ENCODE measurements at places on chromosomes 4 and X. TPM values are rescaled to one million over a fixed set of nuclear protein-coding genes. Genes with fewer than 3 reads are reported as not detected.
A peak's percentile ranks its signal among the peaks of the same experiment; 100 is the strongest.

- DNase-seq: no peak
Observed at GRCh38 chrX:13371186-13371585, 51.3 kb upstream of the ATXN3L start.

DNA sequence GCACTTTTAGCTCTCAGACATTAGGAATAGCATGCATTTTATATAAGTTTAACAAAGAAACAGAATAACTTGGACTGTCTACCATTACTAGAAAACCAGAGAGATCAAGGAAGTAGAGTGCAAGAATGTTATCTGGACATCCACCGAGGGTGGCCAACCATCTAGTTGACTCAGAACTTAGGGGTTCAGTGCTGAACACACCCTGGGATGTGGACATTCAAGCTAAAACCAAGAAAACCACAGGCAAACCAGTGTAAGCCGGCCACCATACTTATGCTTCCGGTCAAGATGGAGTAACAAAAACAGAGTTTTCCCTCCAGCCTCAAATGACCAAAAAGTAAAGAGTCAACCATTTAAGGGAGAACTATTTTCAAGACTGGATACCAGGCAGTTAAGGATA is 181.4 kb upstream of the MXRA5 start:
- DNase-seq: peak; percentile 7

DNA sequence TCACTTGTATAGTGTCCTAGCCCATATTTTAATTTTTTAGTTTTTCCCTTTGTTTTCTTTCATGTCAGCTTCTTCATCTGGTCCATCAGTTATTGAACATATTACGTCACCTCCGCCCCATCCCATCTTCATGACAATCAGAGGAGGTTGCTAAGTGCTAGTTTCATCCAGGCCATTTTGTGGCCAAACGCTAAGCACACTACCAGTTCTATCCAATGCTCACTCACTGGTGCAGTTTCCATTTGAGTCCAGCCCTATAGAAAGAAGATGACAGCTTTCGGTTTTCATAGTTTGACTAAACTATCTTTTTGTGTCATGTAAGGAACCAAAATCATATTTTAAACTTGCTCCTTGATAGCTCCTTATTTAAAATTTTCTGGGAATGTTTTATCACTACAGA is 304.2 kb downstream of the TENM3 start:
- DNase-seq: no peak

- peak; percentile 7 for DNase-seq
Observed at GRCh38 chr4:82578935-82579334, 17.1 kb upstream of the TMEM150C start.

DNA sequence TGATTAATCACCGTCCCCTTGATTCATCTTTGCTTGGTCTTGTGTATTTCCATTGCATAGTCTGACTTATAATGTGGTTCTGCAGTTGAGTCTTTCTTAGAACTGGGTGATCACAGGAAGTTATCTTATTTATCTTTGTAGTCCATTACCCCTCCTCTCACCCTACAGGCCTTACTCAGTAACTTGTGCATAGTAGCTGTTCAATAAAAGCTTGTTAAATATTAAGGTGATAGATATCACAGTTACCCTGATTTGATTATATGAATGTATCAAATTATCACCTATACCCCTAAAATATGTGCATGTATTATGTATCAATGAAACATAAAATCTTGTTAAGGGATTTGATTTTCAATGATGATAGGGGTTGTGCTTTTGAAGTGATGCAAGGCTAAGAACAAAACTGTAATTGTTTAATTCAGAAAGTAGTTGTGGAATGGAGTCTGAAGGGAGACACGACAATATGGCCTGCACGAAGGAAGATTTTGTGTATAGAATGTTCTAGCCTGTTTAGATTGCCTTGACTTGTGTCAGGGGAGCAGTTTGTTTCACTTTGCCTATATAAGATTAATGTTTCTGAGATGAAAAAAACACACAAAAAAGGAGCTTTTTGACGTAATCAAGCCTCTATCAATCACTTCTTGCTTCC is 132.4 kb upstream of the LIMCH1 start:
- DNase-seq: no peak

- DNase-seq: peak; percentile 2
Observed at GRCh38 chrX:29561417-29561816, 653.9 kb upstream of the MAGEB2 start.

DNA sequence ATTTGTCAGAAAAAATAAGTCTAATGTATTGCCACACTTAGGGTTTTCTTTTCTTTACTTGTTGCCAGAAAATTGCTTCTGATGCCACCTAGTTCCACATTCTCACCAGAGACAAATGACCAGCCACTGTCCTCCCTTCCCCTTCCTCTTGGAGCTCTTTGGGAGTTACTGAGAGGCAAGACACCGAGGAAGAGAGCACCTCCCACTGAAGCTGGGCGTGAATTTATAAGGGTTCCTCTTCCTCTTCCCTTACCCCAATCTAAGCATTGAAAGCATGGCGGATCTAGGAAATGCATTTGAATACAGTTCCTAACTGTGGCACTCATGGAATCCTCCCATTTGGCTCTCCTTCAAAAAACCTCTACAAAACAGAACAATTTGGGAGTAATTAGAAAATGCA is 30.0 kb downstream of the ANXA3 start:
- DNase-seq: no peak

Gene VSIG1
- not detected for polyA plus RNA-seq

Gene BLOC1S4
- polyA plus RNA-seq: 23.3 TPM
